Neural crest cell (in vitro differentiated cells): ENCODE measurements at places on chromosomes 6 and 20. TPM values are rescaled to one million over a fixed set of nuclear protein-coding genes. Genes with fewer than 3 reads are reported as not detected.

DNA sequence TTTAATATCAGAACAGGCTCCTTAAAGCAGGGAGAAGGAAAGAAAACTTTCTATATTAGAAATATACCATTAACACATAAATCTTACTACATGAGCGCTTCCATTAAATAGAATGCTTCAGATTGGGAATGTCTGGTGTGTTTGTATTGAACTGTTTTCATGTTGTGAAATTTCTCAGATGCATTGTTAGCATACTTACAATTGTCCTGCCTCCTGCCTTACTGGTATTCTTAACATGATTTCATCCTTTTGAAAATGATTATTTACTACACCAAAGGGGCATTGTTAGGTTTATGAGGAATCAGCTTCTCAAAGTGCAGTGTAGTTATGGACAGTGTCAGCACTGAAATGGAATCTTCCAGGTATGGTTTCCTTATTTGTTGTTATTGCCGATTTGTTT, 145.6 kb downstream of the MTFR2 start:
- DNase-seq = no peak
- H3K36me3 ChIP-seq = no peaks in the 10 kb centered on the region
- H3K4me1 ChIP-seq = peaks cover 39% of the 10 kb centered on the region

GRCh38 chr20:8912731-8913130, 156.2 kb upstream of the PLCB4 start:
- no peak overlapping the region for H3K4me3 ChIP-seq
- peaks cover 9% of the 10 kb centered on the region for H3K4me1 ChIP-seq
- peaks cover 4% of the 10 kb centered on the region for H3K36me3 ChIP-seq
- DNase-seq = no peak
- no peak overlapping the region for H3K27ac ChIP-seq
- no peaks in the 10 kb centered on the region for H3K27me3 ChIP-seq

DNMT3B gene
- 57.3 and 58.0 TPM in 2 replicates for total RNA-seq

DNA sequence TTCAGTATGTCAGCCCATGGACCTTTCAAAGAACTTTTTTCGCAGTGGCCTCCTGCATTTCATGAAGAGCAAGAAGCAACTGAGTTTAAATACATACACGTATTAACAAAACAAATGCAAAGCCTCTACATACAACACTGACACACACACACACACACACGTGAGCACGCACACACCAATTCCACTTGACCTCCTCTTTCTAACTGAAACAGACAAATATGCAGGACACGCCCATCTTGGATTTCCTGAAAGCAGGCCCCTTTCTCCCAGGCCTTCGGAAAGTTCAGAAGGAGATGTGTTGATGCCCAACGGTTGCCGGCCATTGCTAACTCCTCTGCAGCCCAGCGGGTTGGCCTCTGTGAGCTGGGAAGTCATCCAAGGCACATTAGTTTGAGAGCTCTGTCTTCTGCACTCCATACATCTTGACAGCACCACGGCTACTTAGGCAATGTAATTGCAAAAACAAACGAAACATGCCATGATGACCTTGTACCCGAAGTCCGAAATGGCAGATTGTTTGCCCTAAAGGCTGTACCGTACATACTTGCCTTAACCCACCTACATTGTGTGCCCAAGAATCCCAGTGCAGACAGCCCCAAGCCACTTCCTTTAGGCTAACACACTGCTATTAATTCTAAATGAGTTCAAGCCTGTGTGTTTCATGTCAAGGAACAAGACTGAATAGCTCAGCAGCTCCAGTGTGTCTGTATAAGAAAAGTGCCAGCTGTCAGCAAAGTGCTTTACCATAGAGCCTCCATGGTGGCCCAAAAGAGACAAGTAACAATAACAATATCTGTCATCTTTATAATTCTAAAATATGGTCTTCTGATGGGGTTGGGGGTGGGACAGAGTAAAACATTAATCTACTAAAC, 138.8 kb upstream of the RNF217 start:
- peaks cover 15% of the 10 kb centered on the region for H3K4me1 ChIP-seq
- H3K36me3 ChIP-seq = no peaks in the 10 kb centered on the region
- no peak overlapping the region for H3K27ac ChIP-seq
- no peaks in the 10 kb centered on the region for H3K27me3 ChIP-seq

TRMT11 gene
- 25.6 and 31.0 TPM in 2 replicates for total RNA-seq
